Activated T-cell treated with anti-CD3 and anti-CD28 coated beads, Interleukin-2, amount 50 U/mL, for 72 hours (primary cell): ENCODE measurements at places on chromosomes 12 and 14. TPM values are rescaled to one million over a fixed set of nuclear protein-coding genes. Genes with fewer than 3 reads are reported as not detected.

The LPAR5 gene
- total RNA-seq = 8.9 TPM

- DNase-seq = no peak
These were observed 79.8 kb downstream of the TMEM260 start for GRCh38 chr14:56659378-56659777.

- no peak for DNase-seq
These were observed 196.9 kb upstream of the ALG10 start for GRCh38 chr12:33825442-33825841.

DNA sequence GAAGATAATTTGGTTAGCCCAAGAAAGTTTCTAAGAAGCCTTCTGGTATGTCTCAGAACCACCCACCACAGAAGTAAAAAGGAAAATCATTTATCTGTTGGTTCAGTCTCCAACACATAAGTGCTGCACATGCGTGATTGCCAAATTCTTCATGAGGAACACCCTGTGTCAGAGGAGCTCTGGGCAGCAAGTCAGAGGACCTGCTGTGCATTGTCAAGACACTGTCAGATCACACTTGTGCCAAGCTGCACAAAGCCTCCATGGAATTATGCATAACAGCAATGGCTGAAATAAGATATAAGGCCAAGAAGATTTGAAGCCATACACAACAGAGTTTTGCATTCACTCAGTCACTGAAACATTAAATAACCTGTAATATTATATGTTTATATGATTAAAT, 1304.7 kb upstream of the FLRT2 start:
- DNase-seq = no peak

DNA sequence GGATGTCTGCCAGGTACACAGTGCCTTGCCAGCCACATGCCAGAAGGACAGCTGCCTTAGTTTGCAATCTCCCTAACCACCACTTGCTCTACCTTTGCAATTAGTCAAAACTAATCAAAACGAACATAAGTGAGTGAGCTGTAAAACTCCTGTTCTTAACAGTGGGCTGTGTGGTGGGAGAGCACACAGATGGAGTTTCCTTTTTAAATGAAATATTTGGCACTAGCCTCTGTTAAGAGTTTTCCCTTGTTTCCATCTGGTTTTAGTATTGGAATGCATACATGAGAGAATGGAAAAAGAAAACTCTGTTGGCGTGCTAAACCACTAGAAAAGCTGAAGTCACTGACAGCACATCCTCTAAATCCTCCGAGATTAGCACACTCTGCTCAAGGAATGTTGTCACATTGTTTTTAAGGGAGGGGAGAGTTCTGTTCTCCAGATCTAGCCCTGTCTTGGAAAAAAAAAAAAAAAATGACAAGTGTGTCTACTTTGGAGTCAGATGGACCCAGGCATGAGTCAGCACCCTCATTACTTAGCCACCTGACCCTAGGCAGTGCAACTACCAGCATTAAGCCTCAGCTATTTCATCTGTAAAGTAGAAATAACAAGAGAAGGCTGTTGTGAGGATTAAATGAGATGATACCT, 83.9 kb downstream of the STXBP6 start:
- DNase-seq = no peak

DNA sequence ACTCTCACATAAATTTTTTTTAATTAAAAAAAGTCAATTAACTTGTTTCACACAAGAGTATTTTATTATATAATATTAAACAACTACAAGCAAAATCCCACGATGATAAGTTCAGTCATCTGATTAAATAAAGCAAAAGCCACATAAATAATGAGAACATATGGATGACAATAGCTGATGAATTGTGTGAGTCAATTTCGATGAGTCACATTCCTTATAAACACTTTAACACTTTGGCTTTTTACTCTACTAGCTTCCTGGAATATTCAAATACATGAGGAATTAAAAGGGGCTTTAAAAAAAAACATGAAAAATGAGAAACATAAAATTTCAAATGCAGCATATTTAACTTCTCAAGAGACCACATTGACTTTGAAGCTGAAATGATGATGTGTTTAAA, 95.3 kb downstream of the BCAT1 start:
- no peak for DNase-seq
